ENCODE measurements at places on chromosomes 2 and 18. TPM values are rescaled to one million over a fixed set of nuclear protein-coding genes. Genes with fewer than 3 reads are reported as not detected.

DNA sequence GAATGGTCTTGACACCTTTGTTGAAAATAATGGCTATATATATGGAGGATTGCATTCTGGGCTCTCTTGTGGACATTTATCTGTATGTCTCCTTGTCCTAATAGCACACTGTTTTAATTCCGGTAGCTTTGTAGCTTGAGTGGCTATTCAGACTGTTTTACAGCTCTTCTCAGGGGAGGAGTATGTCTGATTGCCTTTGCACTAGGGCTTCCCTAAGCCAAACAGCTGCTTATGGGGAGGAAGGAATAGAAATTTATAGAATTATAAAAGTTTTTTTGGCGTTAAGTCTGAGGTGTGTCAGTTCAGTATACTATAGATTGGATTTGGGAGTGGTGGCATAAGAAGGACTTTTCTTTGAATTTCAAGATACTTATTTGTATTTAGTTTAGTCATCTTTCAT, 12.6 kb downstream of the SEH1L start:
- DNase-seq = no peak

DNA sequence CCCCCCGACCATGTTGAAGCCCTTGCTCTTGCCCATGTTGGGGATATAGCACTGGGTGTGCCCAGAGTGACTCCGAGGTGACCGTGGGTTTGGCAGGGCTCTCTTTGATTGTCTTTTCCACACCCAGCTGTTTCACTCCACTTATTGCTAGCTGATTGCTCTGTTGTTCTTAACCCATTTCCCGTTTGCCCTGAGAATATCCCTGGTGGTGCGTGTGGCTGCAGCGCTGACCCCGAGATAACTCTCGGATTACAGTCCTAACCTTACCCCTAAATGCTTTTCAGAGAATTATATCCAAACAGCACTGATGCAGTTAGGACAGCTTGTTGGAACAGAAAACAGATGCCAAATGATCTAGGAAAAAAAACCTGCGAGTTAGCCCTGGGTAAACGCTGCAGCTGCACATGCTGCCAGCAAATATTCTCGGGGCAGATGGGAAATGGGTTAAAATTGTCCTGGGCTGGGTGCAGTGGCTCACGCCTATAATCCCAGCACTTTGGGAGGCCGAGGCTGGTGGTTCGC, 34.3 kb upstream of the SNORC start:
- DNase-seq = no peak

DNA sequence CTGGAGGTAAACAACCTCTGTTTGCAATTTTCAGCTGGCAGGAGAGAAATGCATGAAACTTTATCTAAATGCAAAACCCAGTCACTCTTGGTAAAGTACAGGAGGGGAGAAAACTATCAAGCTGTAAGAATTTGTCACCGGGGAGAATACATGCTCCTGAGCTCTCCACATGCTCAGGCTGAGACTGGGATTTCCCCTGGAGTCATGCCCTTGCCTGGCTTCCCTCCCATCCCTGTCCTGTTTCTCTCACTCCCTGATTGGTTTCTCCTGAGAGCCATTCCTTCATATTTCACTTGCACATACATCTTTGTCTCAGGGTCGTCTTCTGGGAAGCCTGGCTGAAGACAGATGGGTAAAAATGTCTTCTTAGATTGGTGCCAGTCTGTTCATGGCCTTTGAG, 52.9 kb upstream of the SPATS2L start:
- DNase-seq = no peak

DNA sequence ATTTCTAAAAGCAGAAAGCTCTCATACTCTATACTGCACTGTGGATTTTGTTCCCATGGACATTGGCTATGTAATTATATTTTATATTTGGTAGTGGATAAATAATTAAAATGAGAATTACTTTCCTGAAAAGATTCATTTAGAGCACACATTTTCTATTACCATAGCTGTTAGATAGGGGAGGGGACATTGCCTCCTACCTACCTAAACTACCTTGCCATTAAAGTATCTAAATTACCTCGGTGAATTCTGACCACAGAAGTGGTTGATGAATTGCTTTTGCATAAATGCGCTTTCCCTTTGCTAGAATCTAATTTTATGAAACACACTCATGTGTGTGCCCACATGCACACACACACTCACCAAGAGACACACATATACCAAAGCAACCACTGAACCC, 329.1 kb downstream of the MTX2 start:
- DNase-seq = no peak

DNA sequence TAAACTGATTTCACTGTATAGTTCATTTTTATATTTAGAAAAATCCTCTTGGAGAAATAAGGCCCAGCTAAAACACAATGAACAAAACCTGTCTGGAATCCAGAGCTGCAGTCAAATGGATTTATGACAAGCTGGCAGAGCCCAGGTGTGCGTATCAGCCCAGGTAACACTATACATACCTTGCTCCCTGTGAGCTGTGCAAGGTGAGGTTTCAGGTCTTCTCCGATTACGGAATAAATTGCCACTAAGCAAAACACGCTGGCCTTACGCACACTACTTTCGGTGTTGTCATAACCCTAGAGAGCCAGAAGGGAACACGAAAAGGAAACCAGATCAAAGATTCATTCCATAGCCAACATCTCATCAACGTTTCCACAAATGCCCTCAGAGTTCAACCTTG, 61.9 kb upstream of the TFCP2L1 start:
- DNase-seq = no peak

DNA sequence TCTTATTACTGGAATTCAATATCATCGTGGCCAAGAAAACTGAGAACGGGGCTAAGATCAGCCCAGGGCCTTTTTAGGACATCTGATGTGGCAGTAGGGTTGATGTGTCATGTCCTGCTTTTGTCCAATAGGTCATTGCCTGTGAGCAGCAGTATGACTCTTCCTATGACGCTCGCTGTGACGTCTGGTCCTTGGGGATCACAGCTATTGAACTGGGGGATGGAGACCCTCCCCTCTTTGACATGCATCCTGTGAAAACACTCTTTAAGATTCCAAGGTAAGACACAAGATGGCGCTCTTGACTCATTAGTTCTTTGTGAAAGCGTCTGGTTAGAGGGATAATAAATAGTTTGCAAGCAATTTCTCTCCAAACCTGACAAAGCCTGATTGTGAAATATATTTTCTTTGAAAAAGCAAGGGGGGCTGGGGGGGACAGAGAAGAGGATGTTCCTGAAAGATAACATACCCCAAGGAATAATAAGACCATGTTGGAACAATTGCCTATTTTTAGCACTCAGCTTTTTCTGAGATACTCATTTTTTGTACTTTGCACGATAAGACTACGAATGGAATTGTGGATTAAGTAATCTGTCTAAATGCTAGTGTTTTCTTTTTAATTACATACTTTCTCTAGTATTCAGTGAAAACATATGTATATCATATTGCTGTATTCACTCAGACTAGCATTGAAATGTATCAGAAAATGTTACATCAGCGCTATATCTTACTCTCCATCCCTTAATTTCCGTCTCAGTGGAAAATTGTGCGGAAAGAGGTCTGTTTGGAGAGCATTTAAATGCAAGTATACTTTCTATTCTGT, 58.1 kb downstream of the MYO3B start:
- peak; percentile 21 for DNase-seq

DNA sequence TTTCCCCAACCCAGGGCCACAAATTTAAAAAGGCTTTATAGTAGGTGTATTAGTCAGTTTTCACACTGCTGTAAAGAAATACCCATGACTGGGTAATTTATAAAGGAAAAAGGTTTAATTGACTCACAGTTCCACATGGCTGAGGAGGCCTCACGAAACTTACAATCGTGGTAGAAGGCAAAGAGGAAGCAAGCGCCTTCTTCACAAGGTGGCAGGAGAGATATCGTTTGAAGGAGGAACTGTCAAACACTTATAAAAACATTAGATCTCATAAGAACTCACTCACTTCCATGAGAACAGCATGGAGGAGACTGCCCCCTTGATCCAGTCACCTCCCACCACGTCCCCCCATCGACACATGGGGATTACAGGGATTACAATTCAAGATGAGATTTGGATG, 70.4 kb downstream of the FECH start:
- no peak for DNase-seq

GRCh38 chr2:176461809-176462670, 192.8 kb downstream of the MTX2 start:
- DNase-seq = no peak

GRCh38 chr2:38653715-38654527, 12.0 kb upstream of the GALM start:
- peak; percentile 84 for DNase-seq

Gene FOXD4L1
- total RNA-seq = not detected

Gene RAX
- total RNA-seq = not detected

DNA sequence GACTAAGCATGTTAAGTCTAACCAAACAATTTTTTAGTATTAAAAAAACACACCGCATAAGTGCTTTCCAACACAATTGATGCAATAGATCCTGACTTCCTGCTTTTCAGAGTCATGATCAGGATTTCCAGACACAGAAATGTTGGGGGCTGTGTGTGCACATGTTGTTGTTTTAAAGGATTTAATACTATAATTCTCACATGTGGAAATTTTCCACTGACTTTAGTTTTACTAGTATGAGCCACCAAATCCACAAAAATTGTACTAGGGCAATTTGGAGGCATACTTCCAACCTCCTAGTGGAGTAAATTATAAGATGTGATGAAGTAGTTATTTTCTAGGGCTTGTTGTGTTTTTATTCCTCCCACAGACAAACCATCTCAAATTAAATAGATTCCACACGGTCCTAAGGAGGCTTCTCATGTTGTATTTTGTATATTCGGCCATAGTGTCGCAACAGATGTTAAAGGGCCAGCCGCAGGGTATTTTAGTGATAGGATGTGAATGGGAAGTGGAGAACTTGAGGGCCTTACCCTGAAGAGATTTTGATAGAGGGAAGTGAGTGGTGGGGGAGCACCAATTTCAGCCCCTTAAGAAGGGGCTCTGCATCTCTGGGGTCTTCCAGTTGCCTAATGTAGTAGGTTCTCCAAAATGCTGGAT, 108.9 kb upstream of the KLF7 start:
- DNase-seq = no peak

- no peak for DNase-seq
Observed at GRCh38 chr2:153403940-153404339, 74.6 kb downstream of the RPRM start.

Gene ACMSD
- not detected for total RNA-seq

GRCh38 chr2:181656450-181657291, at the start of gene CERKL:
CERKL (minus strand) TSS chr2:181657105; CDS start chr2:181657006, 99 bp downstream.
- DNase-seq = no peak

- DNase-seq = no peak
Observed at GRCh38 chr18:14781671-14782070, 33.7 kb downstream of the ANKRD30B start.

- no peak for DNase-seq
Observed at GRCh38 chr2:229408356-229408755, 137.3 kb upstream of the PID1 start.

Gene GPR55
- 24.4 TPM for total RNA-seq

GRCh38 chr2:215784371-215784783, 229.0 kb downstream of the MREG start:
- DNase-seq = no peak

Gene M1AP
- not detected for total RNA-seq

- DNase-seq = no peak
Observed at GRCh38 chr2:240425236-240425615, 10.2 kb upstream of the GPC1 start.

- no peak for DNase-seq
Observed at GRCh38 chr18:44859751-44860439, 179.2 kb downstream of the SETBP1 start.

DNA sequence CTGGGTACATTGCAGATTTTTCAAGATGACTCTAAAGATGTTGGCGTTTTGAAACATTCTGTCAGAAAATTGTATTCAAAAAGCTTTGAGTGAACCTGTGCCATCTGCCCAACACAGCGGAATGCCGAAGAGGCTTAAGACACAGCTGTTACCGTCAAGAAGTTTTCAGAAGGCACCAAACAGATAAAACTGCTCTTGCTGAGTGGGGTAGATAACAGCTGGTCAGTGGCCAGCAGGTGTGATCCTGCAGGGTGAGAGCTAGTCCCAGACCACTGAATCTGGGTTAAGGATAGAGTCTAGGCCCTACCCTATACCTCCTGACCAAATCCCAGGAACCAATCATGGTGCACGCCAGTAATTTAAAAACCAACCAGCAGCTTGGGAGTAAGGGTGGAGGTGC, 60.5 kb upstream of the B3GNT7 start:
- DNase-seq = no peak

DNA sequence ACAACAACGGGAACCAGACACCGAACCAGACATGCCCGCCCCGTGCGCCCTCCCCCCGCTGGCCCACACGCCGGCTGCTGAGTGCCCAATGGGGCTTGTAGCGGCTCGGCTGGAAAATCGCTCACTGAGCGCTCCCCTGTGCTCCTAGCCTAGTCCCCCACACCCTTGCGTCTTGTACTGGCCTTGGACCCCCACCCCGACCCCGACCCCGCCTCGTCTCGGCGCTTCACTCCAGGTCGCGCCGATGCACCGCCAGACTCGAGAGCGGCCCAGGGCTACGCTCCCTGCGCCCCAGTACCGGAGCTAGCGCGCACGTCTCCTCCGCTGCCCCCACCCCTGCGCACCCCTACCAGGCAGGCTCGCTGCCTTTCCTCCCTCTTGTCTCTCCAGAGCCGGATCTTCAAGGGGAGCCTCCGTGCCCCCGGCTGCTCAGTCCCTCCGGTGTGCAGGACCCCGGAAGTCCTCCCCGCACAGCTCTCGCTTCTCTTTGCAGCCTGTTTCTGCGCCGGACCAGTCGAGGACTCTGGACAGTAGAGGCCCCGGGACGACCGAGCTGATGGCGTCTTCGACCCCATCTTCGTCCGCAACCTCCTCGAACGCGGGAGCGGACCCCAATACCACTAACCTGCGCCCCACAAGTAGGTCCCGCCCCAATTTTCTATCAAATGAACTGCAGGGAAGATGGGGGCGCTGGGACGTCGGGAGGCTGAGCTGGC, 1.5 kb downstream of the GAD1 start:
- DNase-seq = no peak

Gene SLC9A4
- not detected for total RNA-seq

Data from CD4-positive, CD25-positive, alpha-beta regulatory T cell (primary cell).